ENCODE measurements at places on chromosomes 1 and 21.
A peak's percentile ranks its signal among the peaks of the same experiment; 100 is the strongest.

GRCh38 chr21:25977068-25977611 lies 193.4 kb downstream of the APP start:
- no peak overlapping the region for H3K4me3 ChIP-seq
- peaks cover 40% of the 10 kb centered on the region for H3K36me3 ChIP-seq
- peaks cover 17% of the 10 kb centered on the region for H3K4me1 ChIP-seq
- DNase-seq, result no peak
- no peaks in the 10 kb centered on the region for H3K27me3 ChIP-seq

DNA sequence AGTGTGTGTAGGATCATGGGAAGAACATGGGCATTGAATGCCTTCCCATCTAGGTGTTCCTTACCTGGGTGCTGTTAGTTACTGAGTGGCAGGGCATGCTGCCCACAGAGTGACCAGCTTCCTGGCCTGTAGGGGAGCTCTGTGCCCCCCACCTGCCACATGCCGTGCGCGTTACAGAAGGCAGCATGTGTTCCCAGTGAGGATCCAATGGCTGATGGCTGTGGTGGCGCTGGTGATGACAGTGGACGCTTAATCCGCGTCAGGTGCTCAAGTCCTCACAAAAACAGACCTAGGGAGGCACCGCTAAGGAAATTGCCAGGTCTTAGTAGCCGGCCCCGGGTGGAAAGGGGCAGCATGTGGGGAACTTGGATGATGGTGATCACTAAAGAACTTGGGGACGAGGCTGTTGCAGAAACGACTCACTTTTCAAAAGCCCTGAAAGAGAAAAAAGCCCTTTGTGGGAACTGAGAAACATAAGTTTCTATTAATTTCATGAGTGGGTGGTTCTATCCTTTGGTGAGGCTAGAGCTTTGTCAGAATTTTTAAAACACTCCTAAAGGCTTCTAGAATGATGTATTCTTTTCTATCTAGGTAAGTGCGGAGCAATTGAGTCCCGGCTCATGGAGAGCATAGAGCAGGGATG lies 93.2 kb downstream of the PRDM2 start:
- peaks cover 29% of the 10 kb centered on the region for H3K36me3 ChIP-seq
- peaks cover 74% of the 10 kb centered on the region for H3K4me1 ChIP-seq
- DNase-seq, result no peak
- H3K27me3 ChIP-seq, result no peaks in the 10 kb centered on the region
- no peak overlapping the region for H3K4me3 ChIP-seq
- H3K27ac ChIP-seq, result peak overlapping the region; percentile 26

DNA sequence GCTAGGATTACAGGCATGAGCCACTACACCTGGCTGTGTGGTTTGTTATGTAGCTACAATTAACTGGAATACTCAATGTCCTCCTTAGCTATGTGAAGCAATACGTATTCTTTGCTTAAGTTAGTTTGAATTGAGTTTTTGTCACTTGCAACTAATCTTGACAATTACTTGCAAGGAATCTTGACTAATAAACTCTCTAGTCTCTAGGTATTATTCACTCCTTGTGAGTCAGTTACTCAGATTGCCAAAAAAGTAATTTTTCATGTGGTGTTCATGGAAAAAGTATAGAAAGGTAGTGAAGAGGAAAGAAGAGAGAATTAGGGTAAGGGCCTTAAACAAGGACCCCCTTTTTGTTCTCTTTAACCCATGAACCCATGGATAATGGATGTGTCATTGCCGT lies 7.6 kb upstream of the SNX27 start:
- no peak overlapping the region for H3K27ac ChIP-seq
- no peak overlapping the region for H3K4me3 ChIP-seq
- H3K36me3 ChIP-seq, result no peaks in the 10 kb centered on the region
- DNase-seq, result no peak

DNA sequence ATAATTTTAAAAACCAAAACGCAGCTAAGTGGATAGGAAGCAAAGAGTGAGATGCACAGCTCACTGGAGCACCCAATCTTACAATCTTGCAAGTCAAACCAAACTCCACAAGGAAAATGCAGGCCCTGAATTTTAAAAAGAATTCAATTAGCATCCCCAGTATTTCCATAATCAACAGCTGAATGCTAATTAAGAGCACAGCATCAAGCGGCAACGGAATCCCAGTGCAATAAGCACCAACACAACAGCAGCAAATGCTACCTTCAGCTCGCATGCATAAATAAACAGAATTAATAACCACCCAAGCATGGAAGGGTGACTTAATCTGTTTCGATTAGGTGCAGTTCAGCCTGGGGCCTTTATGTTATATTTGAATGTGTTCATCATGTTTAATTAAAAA lies 142.9 kb downstream of the SLC45A1 start:
- no peak for DNase-seq
- no peak overlapping the region for H3K27ac ChIP-seq
- no peak overlapping the region for H3K4me3 ChIP-seq
- H3K27me3 ChIP-seq, result no peaks in the 10 kb centered on the region
- peaks cover 17% of the 10 kb centered on the region for H3K36me3 ChIP-seq

DNA sequence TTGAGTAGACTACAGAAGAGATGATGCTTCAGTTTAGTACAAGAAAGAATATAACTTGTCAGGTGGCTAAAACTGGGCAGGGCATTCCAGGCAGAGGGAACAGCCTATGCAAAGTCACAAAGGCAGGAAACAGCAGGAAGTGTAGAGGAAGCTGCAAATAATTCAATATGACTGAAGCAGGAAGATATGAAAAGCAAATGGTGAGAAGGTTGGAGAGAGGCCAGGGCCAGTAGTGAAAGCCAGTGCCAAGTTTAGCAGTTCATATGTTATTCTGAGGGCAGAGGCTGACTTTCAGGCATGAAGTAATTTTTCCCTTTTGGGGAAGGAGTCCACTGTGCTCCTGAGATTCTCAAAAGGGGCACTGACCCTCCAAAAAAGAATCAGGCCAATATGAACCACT lies 8.0 kb upstream of the YBX1 start:
- DNase-seq, result no peak
- H3K4me1 ChIP-seq, result no peaks in the 10 kb centered on the region
- no peak overlapping the region for H3K27ac ChIP-seq
- no peaks in the 10 kb centered on the region for H3K27me3 ChIP-seq
- H3K36me3 ChIP-seq, result peaks cover 38% of the 10 kb centered on the region
- no peak overlapping the region for H3K4me3 ChIP-seq

- H3K4me3 ChIP-seq, result no peak overlapping the region
- H3K27ac ChIP-seq, result no peak overlapping the region
- no peaks in the 10 kb centered on the region for H3K27me3 ChIP-seq
- no peaks in the 10 kb centered on the region for H3K4me1 ChIP-seq
- no peaks in the 10 kb centered on the region for H3K36me3 ChIP-seq
These were observed 633.2 kb upstream of the NEGR1 start for GRCh38 chr1:72915581-72915980.

DNA sequence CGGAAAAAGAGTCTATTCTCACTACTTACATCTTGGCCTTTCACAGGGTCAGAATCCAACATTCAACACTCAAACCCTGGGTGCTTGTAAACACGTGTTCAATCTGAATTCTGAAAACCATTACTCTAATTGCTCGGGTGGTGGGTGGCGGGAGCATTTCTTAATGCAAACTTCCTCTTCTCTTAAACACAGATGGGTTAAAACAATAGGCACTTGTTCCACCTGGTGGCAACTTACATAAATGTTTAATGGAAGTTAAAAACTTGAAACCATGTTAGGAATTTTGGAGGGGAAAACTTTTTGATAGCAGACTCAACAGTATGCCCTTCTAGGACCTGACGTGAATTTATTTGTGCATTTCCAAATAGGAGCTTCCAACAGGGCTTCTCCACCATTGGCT lies 23.4 kb upstream of the TDRD10 start:
- peaks cover 10% of the 10 kb centered on the region for H3K4me1 ChIP-seq
- peaks cover 3% of the 10 kb centered on the region for H3K27me3 ChIP-seq
- no peak for DNase-seq
- no peak overlapping the region for H3K4me3 ChIP-seq

DNA sequence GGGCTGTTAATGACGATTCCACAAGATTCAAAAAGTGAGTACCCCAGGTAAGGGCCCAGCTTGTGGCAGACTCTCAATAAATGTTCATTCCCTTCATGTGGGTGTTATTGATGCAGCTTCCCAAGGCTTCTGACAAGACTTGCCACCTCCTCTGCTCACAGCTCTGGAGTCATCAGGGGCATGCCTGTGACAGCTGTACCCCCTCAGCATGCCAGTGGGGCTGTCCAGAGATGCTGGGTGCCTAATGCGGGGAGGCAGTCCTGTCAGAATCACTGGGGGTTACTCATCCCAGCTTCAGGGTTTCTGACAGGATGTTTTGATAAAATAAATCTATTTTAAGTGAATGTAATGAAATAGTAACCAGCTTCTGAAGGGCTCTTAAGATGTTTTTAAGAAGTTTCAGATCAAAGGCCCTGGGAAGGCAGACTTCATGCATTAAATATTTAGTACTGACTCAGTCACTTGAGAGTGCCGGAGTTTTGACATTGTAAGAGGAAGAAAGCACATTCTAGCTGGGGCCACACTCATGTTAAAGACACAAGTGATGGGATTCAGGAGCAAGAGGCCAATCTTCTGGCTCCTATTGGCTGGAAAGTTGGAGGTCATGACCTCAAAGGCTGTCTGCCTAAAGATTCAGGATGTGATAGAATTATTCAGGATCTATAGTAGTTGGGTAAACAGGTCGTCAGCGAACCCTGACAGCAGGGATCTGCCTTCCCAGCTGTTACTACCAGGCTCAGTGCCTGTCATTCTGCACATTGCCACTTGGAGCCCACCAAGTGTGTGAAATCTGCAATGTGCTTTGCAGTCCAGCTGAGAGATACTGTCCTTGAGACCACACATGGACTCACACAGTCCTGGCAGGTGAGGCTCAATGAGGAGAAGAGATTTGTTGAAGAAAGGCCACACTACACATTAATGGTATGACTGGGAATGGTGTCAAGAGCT lies 239.6 kb upstream of the BEND5 start:
- H3K36me3 ChIP-seq, result no peaks in the 10 kb centered on the region
- no peaks in the 10 kb centered on the region for H3K4me1 ChIP-seq
- no peaks in the 10 kb centered on the region for H3K27me3 ChIP-seq
- no peak overlapping the region for H3K27ac ChIP-seq
- no peak for DNase-seq
- no peak overlapping the region for H3K4me3 ChIP-seq

DNA sequence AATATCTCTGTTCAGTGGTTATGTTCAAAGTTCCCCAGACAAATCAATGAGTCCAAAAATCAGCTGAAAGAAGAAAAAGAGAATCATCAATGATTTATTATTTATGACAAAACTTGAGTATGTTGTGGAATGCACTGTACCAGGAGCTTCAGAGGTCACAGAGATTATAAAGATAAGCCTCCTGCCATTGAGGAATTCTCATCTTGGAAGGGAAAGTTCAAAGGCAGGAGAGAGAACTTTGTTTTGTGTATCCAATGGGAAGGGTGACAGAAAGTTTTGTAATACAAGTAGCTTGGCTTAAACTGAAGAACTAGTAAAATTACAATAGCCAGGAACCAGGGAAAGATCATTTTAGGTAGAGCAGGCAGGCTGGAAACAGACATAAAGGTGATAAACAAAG lies 367.7 kb downstream of the VAV3 start:
- H3K27ac ChIP-seq, result no peak overlapping the region
- no peak for DNase-seq
- no peak overlapping the region for H3K4me3 ChIP-seq
- peaks cover 13% of the 10 kb centered on the region for H3K4me1 ChIP-seq
- no peaks in the 10 kb centered on the region for H3K27me3 ChIP-seq
- peaks cover 5% of the 10 kb centered on the region for H3K36me3 ChIP-seq

DNA sequence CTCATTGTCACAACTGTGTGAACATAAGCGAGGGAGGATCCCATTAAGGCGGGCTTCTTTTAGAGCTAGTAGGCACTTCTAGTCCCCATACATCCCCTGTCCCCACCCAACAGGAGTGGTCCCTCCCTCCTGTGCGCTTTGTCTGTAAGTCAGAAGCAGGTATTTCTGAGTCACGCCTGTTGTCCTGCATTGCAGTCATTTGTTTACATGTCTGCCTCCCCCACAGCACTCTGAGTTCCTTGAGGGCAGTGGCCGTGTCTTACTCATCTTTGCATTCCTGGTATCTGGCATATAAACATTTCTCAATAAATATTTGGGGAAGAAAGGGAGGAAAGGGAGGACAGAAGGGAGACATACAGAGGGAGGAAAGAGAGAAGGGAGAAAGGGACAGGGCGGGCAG lies 40.3 kb downstream of the PLEKHA6 start:
- no peak overlapping the region for H3K27ac ChIP-seq
- H3K27me3 ChIP-seq, result peaks cover 3% of the 10 kb centered on the region
- DNase-seq, result no peak
- H3K4me3 ChIP-seq, result no peak overlapping the region
- no peaks in the 10 kb centered on the region for H3K36me3 ChIP-seq

DNA sequence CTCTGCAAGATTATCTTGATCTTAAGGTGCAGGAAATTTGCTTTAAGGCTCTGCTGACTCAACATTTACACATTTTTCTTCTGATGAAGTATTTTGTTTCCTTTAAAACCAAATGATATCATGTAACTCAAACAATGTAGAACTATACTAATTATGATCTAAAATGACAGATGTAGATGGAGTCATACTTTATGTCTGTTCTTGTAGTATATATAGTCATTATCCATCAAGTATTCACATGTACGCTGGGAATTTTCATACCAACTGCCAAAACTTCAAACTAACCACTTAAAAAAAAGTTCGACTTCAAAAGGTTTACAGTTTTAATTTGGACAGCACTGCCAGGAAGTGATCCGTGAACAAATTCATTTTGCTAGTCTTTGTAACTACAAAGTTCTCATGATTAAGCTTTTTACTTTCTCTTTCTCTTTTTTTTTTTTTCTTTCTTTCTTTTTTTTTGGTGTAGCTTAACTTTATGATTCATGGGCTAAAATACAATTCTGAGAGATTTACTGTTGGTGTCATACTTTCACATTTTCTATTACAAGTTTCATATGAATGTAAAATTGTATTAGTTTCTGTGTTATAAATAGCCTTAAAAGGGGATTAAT lies 509.0 kb upstream of the CXADR start:
- peak overlapping the region; percentile 9 for H3K4me3 ChIP-seq
- peaks cover 8% of the 10 kb centered on the region for H3K4me1 ChIP-seq

DNA sequence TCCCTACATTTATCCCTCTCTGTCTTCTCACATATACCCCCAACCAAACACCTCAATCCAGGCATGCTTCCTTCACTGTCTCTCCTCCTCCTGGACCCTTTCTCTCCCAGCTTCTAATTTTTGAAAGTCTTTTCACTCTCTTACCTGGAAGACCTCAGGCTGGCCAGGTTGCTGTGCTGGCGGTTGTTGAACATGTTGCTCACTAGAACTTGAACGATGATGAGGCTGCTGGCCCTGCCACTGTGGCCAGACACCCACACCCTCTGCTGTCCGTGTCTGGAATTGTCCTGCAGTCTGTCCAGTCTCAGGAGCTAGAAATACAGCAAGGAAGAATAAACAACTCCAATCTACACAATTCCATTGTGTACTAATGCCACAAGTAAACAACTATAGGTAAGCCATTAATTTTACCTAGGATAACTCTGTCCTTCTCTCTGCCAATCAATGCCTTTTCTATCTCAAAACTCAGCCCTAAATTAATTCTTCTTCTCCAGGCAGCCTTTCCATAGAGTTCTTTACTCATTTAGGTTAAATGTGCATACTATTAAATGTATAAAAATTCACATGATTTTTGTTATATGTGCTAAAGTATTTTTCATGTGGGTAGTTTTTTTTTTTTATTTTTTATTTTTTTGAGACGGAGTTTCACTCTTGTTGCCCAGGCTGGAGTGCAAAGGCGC lies 5.1 kb upstream of the CTSK start:
- peaks cover 18% of the 10 kb centered on the region for H3K36me3 ChIP-seq
- DNase-seq, result peak; percentile 8
- H3K4me1 ChIP-seq, result peaks cover 1% of the 10 kb centered on the region
- no peak overlapping the region for H3K4me3 ChIP-seq
